ENCODE measurements at places on chromosomes 1 and 21.

DNA sequence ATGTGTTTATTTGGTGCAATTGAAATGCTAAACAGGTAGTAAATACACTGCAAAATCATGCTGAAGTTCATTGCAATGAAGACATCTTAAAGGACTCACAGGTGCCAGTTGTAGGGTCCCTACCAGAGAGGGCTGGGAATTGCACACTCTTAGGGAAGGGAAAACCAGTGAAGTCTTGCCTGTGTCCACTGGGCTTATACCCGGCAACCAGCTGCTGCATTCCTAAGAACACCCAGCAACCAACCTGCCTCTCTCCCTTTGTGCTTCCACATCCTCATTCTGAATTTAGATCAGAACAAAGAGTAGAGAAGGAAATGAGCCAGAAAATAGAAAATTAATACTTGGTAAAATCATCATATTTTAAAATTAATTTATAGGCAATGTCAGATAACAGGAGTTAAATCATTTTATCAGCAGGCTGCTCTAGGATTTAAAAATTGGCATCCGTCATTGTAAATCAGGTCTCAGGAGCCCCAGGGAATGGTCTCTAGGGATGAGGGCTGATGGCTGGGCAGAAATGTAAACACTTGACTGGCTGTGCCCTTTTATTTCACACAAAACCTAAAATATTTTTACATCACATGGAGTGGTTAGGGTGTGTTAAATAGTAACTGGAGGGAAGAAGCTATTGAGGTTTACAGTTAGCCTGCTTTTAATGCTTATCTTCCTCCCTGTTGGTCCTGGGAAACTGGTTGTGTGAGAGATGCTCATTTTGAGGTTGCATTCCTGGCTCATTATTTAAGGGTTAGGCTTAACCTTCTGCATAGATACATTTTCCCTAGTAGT, 31.3 kb downstream of the PTGFRN start:
- no peak for DNase-seq

GRCh38 chr1:12450090-12450755, 167.8 kb downstream of the DHRS3 start:
- DNase-seq = no peak

DNA sequence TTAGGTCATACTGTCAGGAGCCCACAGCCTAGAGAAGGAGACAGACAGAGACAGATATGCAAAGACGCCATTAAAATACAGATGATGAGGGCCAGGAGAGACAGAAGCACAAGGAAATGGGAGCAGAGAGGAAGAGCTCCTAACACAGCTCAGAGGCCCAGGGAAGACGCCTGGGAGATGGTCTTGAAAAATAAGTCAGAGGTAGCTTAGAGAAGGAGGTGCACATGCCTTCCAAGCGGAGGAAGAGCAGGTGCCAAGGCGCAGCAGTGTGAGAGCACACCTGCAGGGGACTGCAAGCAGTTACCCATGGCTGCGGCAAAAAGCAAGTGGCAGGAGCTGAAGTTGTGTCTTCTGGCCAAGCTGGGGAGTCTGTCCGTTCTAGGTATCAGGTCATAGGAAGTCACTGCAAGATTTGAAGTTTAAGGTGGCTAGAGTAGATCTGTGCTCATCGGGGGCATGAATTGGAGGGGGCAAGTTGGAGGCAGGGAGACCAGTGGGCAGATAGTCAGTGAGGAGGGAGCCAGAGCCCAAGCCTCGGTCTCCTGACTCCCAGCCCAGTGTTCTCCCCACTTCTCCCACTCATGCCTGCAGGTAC, 1.3 kb upstream of the TRABD2B start:
- no peak for DNase-seq

DNA sequence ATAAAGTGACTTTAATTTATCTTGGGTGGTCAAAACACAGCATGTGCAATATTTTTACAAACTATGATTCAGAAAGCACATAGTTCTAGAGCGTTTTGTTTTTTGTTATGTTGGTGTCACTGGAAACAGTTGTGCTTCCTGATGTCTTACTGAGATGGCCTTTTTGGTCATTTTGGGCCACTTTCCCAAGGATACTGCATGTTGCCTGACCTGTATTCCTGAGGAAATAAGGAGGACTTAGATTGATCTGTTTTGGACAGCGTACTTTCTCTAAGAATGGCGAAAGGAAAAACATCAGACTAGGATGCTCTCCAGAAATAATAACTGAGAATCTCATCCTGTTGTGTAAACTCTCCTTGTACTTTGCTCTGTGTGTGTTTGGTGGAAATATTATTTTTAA, 451.2 kb downstream of the USP25 start:
- DNase-seq = no peak
